ENCODE measurements at places on chromosomes 5 and 9.

DNA sequence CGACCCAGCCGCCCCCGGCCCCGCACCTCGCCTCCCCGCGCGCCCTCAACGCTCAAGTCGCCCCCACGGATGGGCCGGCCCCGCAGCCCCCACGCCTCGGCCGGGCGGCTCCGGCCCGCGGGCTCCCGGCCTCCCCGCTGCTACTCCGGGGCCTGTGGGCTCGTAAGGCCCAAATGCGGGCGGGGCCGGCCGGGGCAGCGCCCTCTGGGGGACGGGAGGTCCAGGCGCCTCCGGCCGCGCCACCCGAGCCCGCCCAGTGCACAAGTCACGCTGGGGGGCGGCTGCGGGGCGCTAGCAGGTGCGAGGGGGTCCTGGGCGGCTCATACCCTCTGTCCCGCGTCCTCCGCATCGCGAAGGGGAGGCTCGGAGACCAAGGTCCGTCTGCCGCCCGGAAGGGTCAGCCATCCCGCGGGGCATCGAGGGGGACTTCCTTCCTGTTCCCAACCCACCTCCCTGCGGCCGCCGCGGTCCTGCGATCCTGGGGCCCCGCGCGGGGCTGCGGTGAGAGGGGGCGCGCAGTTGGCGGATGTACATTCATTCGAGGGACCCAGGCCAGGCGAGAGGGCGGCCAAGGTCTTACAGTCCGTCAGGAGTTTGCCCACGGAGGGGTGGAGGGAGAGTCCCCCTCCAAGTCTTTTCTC, at the start of gene CIZ1:
CIZ1 (minus strand) TSS at position 167 of the 641 bp plus-strand sequence. CDS start 715 bp downstream, outside the sequence.
- DNase-seq = peak; percentile 83

GRCh38 chr5:140338908-140339307, 7.5 kb downstream of the HBEGF start:
- no peak for DNase-seq

DNA sequence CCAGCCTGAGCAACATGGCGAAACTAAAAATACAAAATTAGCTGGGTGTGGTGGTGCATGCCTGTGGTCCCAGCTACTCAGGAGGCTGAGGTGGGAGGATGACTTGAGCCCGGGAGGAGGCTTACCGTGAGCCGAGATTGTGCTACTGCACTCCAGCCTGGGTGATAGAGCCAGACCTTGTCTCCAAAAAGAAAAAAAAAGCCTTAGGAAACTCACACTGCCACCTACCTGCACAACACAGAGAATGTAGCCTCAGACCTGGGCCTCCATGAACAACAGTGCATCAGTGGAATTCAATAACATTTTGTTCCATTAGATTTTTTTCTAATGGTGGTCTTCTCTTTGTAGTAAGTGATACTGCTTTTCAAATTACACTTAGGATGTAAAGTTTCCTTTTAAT, 63.8 kb upstream of the RARS1 start:
- DNase-seq = no peak

- no peak for DNase-seq
Measured at GRCh38 chr5:10585518-10585915, 21.6 kb downstream of the ANKRD33B start.

GRCh38 chr9:136720898-136721338, 8.5 kb downstream of the DIPK1B start:
- no peak for DNase-seq

GRCh38 chr5:56155992-56156584, 77.0 kb downstream of the ANKRD55 start:
- no peak for DNase-seq

GRCh38 chr5:179292681-179293635, 52.3 kb downstream of the ADAMTS2 start:
- no peak for DNase-seq

DNA sequence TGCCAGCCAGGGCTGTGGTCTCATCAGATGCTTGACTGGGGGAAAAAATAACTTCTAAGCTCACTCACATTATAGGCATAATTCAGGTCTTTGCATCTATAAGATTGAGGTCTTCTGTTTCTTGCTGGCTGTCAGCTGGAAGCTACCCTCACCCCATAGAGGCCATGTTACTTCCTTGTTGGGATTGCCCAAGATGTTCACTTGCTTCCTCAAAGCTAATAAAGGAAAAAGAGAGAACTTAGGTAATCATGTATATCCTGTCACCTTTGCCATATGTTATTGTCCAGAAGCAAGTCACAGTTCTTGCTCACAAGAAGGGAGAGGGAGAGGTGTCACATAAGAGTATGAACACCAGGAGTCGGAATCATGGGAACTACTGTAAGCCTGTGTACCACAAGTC, 38.7 kb upstream of the ANKRD34B start:
- no peak for DNase-seq

DNA sequence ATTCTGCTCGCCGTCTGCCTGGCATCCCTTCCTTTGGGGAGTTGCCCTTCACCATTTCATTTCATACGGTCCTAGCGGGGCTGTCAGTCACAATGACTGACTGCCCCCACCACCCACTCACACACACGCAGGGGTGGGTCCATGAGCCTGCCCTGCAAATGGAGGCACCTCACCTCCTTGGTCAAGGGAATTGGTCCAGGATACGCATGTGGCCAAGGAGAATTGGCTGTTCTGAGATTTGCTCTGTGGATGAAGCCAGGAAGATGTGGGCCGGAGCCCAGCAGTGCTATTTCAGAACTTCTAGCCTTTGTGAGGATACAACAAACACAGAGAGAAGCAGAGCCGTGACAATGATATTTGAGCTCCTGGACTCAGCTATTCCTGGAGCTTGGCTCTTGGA, 17.0 kb downstream of the C1QTNF2 start:
- DNase-seq = no peak

GRCh38 chr5:71860048-71860447, 141.0 kb downstream of the CARTPT start:
- no peak for DNase-seq

DNA sequence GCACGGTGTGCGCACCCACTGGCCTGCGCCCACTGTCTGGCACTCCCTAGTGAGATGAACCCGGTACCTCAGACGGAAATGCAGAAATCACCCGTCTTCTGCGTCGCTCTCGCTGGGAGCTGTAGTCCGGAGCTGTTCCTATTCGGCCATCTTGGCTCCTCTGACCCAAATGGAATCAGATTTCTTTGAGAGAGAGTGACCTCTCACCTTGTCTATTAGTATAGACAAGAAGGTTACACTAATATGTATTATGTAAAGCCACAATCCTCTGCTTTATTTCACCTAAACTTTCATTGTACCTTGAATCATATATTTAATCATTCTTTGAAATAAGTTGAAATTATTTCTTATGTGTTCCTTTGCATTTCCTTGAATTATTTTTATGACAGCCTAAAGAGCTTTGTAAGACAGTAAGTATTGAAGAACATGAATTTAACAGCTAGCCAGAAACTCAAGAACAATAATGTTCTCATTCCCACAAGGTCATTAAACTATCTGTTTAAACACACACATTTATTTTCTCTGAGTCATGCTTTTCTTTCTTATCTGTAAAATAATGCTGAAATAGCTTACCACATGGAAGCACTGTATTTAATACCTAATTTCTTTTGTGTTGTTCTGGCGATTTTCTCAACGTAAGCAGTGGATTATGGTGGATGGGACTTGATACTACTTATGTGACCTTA, 91.8 kb upstream of the DMRTA1 start:
- DNase-seq = no peak

- no peak for DNase-seq
Measured at GRCh38 chr5:128630121-128630520, 92.1 kb upstream of the FBN2 start.

DNA sequence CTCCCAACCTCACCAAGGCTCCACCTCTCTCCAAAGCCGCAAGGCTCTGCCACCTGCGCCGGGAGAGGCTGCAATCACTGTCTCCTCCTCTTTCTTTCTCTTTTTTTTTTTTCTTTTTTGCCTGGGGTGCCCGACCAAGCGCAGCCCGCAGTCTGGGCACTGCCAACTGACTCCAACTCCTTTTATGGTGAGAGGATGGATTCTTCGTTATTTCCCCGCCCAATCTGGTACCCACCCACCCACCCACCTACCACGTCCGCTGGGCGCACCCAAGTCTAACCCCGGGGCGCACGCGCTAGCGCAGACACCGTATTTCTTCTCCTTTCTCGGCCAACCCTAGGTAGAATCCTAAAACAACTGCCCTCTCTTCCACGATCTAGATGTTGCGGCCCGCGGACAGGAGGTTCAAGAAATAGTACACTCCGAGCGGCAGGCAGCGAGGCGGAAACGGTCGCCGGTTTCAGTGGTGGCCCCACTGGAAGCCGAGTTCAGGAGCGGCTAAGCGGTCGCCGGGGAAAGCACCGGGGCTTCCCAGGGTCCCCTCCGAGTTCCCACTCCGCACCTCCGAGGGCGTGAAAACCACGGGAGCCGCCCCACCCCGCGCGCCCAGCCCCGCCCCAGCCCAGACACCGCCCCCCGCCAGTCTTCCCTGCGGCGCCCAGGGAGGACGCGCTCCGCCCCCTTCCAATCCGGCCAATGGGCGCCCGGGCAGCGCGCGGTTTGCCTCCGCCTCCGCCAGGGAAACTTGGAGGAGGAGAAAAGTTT, 385 bp upstream of the PTGER4 start:
- DNase-seq = peak; percentile 95

DNA sequence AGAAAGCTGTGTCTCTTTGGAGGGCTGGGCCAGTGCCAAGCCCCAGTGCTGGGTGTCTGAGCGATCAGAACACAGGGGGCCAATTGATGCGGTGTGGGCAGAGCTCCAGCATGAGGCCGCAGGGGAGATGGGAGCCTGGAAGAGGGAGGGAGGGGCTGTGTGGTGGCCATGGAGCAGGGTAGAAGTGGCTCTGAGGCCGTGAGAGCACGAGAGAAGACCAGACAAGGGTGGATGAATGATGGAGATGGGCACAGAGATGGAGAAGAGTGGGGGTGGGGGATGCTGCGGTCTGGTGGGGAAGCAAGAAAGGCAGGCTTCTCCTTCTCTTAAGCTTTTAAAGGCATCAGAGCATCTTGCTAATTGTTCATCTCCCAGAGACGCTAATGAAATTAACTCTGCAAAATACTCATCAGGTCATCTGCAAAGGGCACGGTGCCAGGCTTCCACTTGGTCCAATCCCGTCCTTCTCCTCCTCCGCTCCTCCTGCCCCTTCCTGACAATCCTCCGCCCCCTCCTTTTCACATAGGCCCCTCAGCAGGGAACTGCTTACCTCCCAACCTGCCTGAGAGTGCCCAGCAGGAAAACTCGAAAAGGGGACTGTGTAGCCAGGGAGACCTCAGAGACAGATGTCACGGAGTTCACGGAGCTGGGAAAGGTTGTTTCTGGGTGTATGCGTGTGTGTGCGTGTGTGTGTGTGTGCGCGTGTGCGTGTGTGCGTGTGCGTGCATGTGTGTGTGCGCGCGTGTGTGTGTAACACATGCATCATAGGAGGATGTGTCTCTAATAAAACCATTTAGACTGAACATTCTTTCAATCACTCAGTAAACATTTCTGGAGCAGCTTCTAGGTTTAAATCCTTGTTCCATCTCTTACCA, 7.1 kb upstream of the UNC5A start:
- no peak for DNase-seq

GRCh38 chr5:115888027-115888426, 46.3 kb downstream of the AP3S1 start:
- no peak for DNase-seq

DNA sequence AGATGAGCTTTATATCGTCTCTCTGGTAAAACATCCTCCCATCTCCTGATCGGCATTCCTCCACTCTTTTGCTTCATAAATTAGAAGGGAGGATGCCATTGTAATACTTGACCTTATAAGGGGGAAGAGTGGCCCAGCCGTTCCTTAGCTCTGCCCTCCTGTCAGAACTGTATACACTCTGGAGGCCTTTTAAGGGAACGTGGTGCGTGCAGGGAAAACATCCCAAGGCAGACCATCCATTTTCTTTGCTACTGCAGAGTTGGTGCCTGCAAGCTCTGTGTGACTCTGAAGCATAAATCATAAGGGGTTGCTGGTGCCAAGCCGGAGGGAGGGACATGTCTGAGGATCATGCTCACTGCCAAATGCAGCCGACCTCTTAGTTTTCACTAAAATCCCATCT, 90.4 kb downstream of the PGM5 start:
- no peak for DNase-seq

- peak; percentile 57 for DNase-seq
Measured at GRCh38 chr5:77356740-77357139, 135.4 kb downstream of the WDR41 start.

GRCh38 chr9:12696931-12697622, 3.9 kb downstream of the TYRP1 start:
- DNase-seq = no peak

GRCh38 chr5:54930736-54931135, 54.7 kb downstream of the ESM1 start:
- DNase-seq = peak; percentile 28

- DNase-seq = no peak
Measured at GRCh38 chr9:91117959-91118703, 243.6 kb downstream of the AUH start.

- peak; percentile 58 for DNase-seq
Measured at GRCh38 chr9:93958121-93958818, 3.1 kb upstream of the BARX1 start.

DNA sequence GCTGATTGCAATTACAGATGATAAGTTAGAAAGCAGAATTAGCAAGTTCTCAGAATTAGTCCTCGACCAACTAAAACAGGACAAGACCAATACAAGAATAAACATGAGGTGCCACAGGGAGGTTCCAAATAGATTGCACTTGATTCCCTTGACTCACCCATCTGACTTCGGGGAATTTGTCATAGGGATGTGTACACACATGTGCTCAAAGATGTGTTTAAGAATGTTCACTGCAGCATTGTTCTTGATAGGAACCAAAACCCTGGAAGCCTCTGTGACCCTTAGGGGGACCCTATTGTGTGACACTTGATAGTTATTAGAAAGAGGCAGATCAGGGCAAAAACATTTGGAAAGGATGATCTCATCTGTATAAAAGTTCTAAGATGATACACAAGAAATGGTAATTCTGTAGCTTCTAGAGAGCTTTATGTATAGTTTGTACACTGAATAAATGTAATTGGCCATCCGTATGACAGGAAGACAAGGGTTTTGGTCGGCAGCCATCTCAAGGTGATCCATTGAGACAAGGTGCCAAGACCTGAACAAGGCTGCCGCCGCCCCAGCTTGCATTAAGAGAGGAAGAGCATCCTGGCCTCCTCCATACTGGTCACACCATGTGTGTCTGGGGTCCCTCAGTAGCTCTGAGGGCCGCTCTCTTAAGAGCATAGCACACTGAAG, 48.2 kb upstream of the GARNL3 start:
- DNase-seq = no peak

All from activated naive CD8-positive, alpha-beta T cell treated with anti-CD3 and anti-CD28 coated beads for 36 hours (primary cell).